NCI-H524 treated with DMSO at 0.1 percent for 48 hours (cell line): ENCODE measurements at places on chromosomes 5 and 9.

- DNase-seq: no peak
Observed at GRCh38 chr5:915946-916345, 23.3 kb downstream of the TRIP13 start.

GRCh38 chr5:26669031-26669430, 369.4 kb downstream of the CDH9 start:
- no peak for DNase-seq

- DNase-seq: no peak
Observed at GRCh38 chr5:35484241-35484640, 133.4 kb upstream of the SPEF2 start.

DNA sequence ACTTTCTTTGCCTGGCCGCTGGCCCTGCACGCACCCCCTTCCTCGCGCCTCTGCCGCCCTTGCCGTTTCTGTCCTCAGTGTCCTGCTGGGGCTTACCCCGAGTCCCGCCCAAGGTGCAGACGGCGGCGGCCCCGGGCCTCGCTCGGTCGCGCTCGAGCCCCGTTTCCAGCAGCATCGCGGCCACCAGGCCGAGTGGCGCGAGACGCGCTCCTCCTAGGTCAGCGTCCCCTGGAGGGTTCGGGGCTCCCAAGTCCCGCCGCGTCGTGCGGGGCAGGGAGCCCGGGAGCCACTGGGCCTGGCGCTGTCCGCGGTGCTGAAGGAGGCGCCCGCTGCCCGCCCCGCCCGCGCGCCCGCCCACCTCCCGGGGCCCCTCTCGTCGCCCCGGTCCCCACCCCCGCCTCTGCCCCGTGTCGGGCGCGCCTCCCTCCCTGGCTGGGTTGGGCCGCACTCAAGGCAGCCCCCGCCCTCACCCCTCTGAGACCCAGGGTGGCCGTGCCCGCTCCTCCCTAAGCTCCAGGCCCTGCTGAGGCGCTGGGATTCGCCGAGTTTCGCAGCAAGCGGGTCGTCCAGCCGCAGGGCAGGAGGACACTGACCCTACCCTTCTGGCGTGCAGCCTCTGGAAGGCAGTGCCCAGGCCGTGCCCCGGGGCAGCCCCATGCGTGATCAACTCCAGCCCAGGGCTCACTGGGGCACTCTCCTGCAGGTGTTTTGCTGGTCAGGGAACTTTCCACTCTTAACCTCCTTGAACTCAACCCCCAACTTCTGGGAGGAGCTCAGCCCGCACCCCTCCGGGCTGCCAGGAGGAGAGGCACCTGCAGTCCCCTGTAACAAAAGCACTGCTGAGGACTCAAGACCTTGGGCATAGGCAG, at the start of gene LHX3:
LHX3 (minus strand) TSS at position 291 of the 869 bp plus-strand sequence; CDS start at position 175, 116 bp downstream.
- no peak for DNase-seq

DNA sequence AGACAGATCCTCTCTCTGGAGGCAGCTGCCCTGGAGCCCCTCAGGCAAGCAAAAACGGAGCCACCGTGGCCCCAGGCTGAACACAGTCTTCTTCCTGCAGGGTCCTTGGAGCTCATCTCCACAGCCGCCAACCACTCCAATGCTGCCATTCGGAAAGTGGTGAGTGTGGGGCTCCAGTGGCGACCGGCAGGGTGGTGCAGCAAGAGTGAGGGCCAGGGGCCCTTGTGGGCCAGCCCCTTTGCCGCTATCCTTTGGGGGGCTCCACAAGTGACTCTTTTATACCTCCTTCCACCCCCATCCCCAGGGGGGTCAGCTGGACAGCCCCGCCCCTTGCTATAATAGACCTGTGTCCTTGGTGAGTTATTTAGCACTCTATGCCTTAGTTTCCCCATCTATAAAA, 47.4 kb upstream of the SUSD3 start:
- no peak for DNase-seq

DNA sequence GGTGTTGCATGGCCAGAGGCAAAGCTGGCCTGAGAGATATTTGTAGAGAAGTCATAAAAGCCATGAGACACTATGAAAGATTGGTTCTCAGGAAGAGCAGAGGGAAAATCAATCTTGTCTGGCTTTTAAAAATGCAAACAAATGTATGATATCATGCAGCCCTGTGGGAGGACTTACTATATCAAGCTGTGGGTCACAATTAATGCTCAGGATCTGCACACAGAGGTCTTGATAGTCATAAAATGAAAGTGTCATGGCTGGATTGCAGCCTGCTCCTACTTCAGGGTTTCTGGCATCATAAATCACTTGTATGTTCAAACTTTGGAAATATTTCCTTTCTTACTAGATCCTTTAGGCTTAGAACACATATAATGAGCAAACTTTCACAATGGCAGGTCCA, 151.5 kb downstream of the SEMA6A start:
- no peak for DNase-seq

DNA sequence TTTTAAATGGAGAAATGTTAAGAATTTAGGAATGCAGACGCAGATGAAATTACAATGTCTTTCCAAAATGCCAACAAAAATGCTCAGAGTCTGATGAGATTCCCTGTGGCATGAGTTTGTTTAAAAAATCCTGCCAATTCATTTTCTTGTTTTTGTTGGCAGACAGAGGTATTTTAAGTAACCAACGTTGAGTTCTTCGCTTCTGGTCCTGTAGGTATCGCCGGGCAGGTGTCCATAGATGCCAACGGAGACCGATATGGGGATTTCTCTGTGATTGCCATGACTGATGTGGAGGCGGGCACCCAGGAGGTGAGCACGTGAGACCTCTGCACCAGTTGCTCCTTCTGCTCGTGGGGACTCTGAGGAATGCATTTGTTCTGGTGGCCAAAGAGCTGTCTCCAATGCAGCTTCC, 69.4 kb downstream of the NPR3 start:
- DNase-seq: no peak

DNA sequence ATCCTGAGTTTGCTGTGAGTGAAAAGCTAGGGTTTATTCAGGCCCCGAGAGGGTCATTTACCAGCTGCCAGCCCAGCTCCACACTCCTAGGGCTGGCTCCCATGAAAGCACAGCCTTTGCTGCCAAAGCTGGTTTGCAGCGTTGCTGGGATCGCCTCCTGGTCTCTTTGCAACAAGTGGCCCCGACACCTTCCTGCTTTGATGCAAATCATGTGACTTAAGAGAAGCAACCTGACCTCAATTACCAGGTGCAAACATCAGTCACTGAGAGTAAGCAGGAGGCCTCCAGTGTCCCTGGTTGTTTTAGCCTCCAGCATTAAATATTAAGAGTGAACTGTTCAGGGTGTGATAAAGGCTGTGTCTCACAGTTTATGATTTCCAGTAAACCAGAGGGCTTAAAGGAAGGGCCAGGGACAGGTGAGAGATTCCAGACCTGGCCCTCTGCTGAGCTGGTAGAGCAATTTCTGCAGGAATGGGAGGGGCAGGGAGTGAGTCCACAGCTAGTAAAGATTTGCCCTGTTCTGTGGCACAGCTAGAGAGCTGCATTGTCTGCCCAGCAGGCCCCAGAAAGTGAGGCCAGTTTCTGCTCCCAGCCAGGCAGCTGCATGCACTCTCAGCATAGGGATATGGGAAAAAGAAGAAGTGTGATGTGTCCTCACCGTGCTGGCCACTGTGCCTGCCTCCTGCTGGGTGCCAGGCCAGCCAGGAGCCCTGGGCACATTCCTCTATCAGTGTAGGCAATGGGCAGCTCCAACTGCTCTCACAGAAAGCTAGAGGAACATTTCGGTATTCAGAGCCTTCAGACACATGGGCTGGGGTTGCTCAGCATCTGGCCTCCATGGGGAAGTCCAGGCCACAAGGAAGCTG, 58.0 kb downstream of the SLC22A5 start:
- DNase-seq: no peak

- DNase-seq: no peak
Observed at GRCh38 chr5:179840766-179841165, 17.9 kb downstream of the MRNIP start.
